ENCODE measurements at places on chromosomes 1 and 21.

DNA sequence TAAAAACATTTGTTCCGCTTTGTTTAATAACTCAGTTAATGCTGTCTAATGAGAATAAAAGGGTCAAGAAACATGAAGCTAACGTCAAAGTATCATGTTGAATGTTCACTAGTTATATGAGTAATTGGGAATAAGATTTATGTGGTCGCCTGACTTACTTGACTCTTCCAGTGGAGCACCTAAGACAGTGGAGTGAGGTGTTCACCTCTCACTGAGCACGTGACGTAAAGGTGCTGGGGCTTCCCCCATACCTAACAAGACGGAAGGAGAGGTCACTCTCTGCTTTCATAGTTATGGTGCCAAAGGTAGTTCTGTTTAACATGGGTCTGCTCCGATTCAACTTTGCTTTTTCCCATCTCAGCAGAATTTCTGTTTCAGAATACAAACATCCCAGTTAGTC is 686 bp downstream of the KMO start:
- DNase-seq: no peak

- DNase-seq: no peak
These were observed 5.9 kb downstream of the RCSD1 start for GRCh38 chr1:167635941-167636340.

GRCh38 chr1:204154568-204155255 is 2.9 kb upstream of the ETNK2 start:
- no peak for DNase-seq

DNA sequence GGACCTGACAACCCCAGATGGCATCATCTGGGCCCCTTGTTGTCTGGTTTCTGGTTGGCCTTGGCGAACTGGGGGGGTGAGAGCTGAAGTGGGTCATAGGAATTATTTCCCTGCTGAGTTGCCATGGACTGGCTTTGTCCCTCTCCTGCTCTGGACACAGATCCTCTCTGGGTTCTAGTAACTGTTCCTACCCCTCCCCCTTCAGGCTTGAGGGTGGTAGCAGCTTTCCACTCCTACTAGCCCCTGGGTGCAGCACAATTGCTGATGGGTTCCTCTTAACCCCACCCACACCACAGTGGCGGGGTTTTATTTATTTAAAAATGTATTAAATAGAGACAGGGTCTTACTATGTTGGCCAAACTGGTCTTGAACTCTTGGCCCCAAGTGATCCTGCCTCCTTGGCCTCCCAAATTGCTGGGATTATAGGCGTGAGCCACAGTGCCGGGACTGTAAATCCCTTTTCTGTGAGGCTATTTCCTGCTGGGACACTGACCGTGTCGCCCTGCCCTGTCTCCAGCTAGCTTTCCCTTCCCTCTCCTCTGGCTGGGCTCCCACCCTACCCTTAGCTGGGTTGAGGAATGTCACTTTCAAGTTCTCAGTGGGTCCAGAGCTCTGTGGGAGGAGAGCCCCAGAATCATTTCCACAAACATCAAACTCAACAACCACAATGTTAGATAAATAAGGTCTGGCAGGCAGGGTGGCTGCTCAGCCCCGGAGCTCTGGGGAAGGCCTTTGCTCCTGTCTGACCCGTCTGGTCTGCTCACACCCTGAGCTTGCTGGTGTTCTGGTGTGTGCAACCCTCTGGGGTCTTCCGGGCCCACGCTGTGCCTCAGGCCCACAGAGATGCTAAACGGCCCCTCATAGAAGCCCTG is 112.7 kb upstream of the WNT4 start:
- DNase-seq: no peak

GRCh38 chr1:168772428-168773060 is 43.5 kb upstream of the DPT start:
- DNase-seq: no peak

DNA sequence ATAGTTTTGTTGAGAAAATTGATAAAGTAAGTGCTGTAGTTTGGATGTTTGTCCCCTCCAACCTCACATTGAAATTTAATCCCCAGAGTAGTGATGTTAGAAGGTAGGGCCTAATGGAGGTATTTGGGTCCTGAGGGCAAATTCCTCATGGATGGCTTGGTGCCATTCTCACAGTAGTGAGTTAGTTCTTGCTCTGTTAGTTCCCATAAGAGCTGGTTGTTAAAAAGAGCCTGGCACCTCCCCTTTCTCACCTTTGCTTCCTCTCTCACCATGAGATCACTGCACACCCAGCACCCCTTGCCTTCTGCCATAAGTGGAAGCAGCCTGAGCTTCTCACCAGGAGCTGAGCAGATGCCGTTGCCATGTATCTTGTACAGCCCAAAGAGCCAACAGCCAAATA is 354.8 kb upstream of the NFIA start:
- DNase-seq: peak; percentile 33

- DNase-seq: no peak
These were observed 1.9 kb downstream of the YBX1 start for GRCh38 chr1:42684139-42684538.

GRCh38 chr1:110070671-110071242 is at the start of gene ALX3:
Gene ALX3 (minus strand): TSS chr1:110070672. CDS start chr1:110070612, 60 bp downstream.
- peak; percentile 51 for DNase-seq

DNA sequence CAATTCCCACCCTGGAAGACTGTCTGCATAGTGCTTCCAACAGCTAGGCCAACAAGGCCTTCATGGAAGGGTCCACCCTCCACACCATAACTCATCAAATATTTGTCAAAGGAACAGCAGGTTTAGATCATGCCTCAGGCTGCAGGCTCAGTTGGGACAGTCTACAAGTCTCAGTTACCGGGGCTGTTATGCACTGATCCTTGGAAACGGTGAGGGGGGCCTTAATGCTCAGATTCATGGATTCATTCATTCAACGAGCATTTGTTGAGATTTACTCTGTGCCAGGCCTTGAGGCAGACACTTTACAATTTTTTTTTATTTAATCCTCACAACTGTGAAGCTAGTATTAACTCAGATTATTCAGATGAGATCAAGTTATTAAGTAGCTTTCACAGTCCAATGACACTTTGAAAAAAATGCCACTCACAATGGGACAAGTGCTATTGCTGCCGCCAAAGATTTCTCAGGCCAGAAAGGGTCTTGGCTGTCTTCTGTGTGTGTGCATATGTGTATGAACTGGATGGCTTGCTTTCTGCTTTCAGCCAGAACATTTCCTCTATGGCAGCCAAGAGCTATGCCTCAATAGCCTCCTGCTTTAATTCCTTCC is 8.9 kb upstream of the C1orf216 start:
- DNase-seq: no peak

DNA sequence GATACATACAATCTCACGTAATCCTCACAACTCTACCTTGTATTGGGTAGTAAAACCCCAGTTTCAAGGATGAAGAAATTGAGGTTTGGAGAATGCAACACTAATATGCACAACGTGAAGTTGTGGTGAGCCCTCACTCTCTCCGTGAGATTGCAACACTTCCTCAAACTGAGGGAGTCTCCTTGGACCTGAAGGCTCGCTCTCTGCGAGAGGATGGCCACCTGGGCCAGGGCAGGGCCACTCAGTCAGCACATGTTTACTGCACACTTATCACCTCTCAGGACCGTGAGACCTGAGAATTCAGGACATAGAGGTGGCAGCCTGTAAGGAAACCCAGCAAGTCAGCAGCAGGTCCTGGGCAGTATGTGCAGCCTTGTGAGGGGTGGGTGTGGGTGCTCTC is 8.7 kb downstream of the SH3BP5L start:
- DNase-seq: no peak

- DNase-seq: no peak
These were observed 3.0 kb downstream of the HSD3B1 start for GRCh38 chr1:119510046-119510445.

- no peak for DNase-seq
These were observed 14.4 kb upstream of the FNBP1L start for GRCh38 chr1:93433407-93433961.

DNA sequence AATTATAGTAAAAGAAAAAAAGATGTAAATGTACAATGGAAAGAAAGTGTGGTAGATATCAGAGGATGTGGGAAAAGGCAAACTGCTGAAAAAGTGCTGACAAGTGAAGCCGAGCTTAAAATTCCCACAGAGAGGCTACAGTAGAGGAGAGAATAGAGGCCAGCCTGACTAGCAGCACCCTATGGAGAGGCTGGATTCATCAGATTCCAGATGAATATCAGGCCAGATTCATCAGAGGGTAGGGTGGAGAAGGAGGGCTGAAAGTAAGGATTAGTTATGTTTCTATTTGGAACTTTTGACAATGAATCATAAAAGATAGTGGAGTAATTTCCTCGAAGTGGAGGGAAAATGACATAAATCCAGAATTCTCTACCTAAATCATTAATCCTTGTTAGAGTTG is 60.4 kb upstream of the NEK7 start:
- no peak for DNase-seq

DNA sequence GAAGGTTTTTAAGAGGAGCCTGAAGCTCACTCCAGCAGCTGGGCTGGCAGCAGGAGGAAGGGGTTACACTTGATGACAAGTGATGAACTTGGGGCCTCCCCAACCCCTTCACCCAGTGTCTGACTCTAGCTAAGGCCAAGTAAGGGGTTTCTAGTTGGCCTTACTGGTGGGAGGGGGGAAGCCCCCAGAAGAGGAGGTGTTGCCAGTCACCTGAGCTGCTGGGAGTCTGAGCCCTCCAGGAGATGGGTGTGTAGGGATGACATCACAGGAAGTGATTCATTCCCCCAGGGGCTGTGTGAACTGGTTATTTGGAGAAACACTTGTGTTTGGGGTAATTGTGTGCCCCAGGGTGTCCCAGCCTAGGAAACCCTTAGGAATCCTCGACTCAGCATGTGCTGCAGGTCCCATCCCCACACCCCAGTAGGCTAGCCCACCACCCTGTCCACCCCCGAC is 3.1 kb downstream of the PADI1 start:
- peak; percentile 33 for DNase-seq
